ENCODE measurements at places on chromosomes 11 and 22.

- DNase-seq, result no peak
These were observed 3.3 kb upstream of the DDI1 start for GRCh38 chr11:104033134-104033533.

GRCh38 chr11:63920939-63921417 lies 4.0 kb upstream of the RCOR2 start:
- no peak for DNase-seq

DNA sequence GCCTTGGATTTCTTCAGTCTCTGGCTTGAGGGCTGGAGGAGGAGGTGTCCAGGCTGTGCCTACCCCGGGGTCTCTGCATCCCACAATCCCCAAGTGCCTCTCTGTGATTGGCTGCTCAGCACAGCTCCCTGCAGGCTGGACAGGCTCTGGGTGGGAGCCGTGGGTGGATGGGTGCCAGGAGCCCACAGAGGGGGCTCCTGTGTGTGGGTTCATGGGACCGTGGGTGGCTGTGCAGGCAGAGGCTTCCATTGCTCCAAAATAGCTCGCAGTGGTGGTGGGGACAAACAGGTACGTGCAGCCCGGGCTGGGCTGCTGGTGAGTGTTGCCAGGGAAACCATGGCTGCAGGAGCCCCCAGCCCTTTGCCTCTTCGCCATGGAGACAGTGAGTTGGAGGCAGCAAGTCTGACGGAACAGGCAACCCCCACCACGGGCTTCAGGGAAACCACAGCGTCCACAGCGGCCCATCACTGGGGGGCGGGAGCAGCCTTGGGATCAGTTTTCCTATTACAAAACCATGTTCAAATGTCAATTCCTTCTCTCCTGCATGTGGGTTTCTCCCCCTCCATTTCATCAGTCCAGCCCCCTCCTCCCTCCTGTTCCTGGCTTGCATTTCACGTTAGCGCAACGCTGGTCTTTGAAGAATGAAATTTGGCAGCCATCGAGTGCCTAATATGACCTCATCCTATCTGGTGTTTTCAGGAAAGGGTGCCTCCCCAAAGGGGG lies 155.2 kb downstream of the TRIM29 start:
- DNase-seq, result no peak

DNA sequence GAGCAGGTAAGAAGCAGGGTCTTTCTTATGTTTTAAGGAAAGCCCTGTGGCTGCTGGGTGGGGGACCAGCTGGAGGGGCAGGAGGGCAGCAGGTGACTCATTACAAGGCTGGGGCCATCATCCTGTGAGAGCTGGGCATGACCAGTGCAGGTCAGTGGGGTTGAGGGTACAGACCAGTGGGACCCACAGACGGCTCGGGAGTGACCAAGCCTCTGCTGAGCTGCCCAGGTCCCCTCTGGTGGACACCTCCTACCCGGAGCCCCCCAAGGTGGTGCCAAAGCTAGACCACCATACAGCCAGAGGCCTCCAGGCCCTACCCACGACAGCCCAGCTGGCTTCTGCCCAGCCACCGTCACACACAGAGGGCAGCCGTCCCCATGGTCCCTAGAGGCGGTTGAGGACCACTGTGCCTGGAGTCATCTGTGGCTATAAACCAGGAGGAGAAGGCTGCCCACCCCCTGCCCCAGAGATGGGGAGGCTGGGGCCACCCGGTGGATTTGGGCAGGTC lies 670 bp downstream of the MYEOV start:
- no peak for DNase-seq

DNA sequence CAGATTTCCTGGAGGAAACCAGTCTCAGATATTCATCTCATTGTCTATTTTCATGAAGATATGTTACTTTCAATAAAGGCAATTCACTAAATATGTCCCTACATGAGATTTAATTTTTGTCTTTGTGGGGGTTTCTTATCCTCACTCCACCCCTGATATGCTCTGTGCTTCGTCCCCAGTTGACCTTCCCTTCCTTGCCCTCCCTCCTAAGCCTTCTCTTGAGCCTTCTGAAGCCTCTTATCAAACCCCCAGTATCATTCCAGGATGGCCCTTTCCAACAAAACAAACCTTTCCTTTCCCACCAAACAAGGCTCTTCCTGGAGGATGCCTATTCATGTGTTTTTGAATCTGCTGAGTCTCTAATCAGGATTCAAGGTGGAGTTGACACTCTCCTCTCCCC lies 44.8 kb downstream of the CSNK2A3 start:
- DNase-seq, result no peak

GRCh38 chr11:76455331-76455730 lies 10.5 kb downstream of the EMSY start:
- no peak for DNase-seq
